ENCODE measurements at places on chromosomes 7 and 10.

DNA sequence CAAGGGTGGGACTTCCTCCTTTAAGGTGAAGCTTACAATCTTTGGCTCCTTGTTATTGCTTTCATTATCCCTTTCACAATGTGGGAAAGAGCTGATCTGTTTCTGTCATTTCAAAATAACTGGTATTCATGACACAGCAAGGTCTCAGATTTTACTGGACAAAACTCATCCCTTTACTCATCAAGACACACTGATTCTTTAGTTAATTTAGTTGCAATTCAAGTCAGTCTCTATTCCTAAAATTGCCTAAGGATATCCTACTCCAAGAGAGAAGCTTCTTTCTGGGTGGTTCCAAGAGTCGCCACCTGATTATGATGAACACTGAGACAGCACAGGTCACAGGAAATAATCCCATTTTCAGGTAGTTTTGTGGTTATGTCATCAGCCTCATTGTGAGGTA is 5.8 kb upstream of the PNLIPRP3 start:
- no peak for DNase-seq

DNA sequence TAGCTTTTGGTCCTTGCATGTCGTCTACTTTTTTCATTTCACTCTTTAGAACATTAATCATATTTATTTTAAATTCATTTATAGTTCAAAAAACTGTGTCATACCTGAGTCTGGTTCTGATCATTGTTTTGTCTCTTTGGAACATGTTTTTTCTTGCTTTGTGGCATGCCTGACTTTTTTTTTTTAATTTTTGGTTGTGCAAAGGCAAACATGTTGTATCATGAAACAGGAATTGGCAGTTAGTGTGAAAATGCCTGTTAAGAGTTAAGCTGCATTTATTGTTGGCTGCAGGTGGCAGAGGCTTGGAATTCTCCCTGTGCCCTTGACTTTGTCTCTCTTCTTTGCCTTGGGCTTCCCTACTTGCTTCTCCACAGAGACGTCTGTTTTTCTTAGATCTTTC is 525.0 kb upstream of the ADARB2 start:
- DNase-seq, result no peak

GRCh38 chr10:2556883-2557282 is 510.5 kb upstream of the PFKP start:
- DNase-seq, result no peak

DNA sequence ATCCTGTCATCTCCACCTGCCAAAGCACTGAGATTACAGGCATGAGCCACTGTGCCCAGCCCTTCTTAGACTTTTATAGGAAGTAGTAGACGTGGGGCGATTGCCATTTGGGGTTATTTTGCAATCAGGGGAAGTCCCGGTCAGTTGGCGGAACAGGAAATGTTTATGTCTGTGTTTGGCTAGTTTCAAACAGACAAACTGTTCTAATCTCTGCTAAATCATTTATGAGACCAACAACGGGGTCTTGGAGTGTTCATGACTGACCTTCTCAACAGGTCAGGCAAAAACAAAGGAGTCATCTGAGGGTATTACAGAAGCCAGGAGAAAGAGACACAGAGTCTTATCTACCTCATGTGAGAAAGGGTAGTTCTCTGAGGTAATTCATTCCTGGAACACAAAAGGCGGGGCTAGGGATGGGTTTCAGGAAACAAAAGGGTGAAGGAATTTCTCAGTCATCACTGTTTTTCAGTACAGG is 6.6 kb upstream of the TPK1 start:
- no peak for DNase-seq

- DNase-seq, result no peak
These were observed 108.0 kb downstream of the SDK1 start for GRCh38 chr7:3408814-3409595.

DNA sequence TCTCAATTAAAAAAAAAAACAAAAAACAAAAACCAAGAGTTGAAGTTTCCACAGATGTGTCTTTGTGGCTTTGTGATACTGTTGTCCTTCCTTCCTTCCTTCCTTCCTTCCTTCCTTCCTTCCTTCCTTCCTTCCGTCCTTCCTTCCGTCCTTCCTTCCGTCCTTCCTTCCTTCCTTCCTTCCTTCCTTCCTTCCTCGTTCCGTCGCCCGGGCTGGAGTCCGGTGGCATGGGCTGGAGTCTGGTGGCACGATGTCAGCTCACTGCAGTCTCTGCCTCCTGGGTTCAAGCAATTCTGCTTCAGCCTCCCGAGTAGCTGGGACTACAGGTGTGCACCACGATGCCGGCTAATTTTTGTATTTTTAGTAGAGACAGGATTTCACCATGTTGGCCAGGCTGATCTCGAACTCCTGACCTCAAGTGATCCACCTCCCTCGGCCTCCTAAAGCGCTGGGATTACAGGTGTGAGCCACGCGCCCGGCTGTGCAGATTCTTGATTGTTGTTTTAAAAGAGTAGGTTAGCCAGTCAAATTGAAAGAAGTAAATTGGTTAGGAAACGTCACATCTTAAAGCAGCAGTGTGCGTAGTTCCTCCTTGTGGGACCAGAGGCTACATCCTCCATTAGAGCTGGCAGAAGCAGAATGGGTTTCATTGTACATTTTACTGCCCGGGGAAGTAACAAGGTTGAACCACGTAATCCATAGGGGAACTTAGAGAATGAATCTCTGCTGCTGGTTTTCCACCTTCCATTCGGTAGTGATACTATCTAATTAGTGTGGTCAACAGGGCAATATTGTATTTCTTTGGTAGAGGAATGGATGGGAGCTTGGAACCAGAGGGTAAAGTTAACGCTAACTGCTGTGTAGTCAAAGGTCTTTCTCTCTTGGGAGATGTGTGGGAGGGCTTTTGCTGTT is 20.6 kb downstream of the DNAJB6 start:
- no peak for DNase-seq

GRCh38 chr7:123738356-123738755 is 10.4 kb downstream of the WASL start:
- DNase-seq, result no peak

DNA sequence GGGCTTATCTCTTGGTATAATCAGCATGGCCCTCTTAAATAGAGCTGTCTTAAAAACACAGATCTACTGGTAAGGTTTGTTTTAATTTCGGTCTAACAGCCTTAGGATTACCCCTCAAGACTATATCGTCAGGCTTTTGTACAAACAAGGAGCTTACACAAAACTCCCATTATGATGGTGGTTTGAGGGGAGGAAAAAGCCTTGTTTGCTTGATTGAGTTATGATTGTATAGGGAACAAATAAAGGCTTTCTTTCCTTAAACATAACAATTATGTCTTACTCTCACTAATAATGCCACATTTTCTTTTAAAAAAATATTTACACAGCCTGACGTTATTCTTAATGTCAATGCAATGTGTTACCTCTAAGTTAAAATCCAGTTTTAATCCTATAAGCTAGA is 188.8 kb upstream of the TCF7L2 start:
- no peak for DNase-seq

- no peak for DNase-seq
These were observed 98.8 kb downstream of the ELFN1 start for GRCh38 chr7:1768832-1769231.

- DNase-seq, result no peak
These were observed 103.8 kb upstream of the LANCL2 start for GRCh38 chr7:55261386-55261770.

GRCh38 chr7:128233471-128233870 is 7.6 kb upstream of the LEP start:
- no peak for DNase-seq

GRCh38 chr10:14584661-14585060 is 190.0 kb downstream of the FAM107B start:
- DNase-seq, result no peak

DNA sequence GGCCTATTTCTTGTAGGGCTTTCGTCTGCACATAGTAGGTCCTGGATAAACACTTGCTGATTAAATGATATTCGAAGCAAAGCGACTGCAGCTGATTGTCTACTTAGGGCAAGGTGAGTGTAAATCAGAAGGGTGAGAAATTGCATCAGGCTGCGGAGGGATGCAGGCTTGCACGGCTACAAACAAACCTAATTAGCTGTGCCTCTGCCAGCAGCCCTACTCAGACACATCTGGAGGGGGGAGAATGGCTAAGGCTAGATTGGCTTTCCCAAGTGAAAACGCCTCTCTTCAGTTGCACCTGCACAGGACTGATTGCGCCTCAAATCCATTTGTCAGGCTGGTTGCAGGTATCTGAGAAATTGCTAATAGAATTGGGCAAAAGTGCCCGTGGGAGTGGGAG is 247.5 kb downstream of the DPP6 start:
- no peak for DNase-seq

- DNase-seq, result no peak
These were observed 160.4 kb upstream of the LAMB4 start for GRCh38 chr7:108290459-108291151.

GRCh38 chr10:78148961-78149612 is 115.4 kb downstream of the RPS24 start:
- DNase-seq, result no peak

GRCh38 chr10:95266674-95267095 is 24.1 kb downstream of the PDLIM1 start:
- no peak for DNase-seq

DNA sequence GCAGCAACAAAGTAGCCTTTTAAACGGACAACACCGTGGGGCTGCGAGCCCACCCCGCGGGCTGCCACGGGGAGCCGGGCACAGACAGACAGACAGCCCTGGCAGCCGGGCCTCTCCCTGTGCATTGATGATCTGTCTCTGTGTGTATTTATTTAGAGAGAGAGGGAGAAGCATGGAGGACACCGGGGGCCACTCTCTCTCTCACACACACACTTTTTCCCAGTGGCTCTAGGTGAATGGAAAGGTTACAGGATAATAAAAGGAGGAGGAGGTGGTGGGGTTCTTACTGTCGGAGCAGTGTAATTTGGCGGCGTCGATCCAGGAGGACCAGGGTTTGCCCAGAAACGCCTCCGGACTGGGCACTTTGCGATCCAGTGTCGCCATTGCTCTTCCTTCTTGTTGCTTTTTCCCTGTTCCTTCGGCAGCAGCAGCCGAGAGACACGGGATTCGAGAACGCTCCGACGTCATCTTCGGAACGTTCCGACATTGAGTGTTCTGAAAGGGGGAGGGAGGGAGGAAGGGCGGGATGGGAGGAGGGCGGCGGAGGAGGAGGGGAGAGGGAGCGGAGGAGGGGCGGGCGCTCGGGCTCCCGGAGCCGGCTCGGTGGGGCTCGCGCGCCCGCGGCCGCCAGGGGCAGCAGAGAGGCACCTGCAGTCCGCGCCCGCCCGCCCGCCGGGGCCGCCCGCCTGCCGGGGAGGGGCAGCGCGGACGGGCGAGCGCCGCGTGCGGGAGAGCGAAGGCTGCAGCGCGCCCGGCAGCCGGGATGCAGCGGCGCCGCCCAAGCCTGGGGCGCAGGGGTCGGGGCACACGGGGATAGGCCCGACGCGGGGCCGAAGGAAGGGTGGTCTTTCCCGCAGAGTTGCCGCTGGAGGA is at the start of gene ATXN7L1:
TSS of gene ATXN7L1 (minus strand) at position 509 of the 873 bp plus-strand sequence. CDS start at position 468, 41 bp downstream.
- peak; percentile 93 for DNase-seq

GRCh38 chr7:44077061-44077460 is 5.3 kb downstream of the POLM start:
- no peak for DNase-seq

- no peak for DNase-seq
These were observed 3.7 kb upstream of the NANOS1 start for GRCh38 chr10:119025776-119026175.

DNA sequence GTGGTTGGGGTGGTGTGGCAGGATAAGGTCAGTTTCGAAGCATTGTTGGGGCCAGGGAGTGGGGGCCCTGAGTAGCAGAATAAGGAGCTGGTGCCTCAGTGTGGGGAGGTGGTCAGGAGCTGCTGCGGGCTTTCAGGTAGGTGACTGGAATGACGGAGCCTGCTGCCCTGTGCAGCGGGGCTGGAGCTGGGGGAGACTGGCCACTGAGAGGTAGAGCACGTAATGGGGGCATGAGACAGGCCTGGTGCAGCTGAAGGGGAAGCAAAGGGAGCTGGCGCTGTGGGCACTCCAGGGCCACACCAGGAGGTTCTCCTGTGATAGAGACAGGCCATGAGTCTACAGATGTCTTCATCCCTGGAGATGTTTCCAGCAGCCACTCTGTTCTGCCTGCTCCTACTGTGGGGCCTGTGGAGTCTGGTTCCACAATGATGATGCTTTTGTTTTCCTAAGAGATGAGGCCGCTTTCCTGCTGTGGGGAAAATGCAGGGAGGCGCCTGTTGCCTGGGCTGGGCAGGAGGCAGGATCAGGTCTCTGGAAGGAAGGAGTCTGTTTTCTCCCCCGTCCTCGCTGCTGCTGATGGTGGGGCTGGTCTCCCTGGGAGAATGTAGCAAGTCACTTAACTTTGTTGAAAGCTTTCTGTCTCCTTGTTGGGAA is 31.1 kb downstream of the NUB1 start:
- no peak for DNase-seq

DNA sequence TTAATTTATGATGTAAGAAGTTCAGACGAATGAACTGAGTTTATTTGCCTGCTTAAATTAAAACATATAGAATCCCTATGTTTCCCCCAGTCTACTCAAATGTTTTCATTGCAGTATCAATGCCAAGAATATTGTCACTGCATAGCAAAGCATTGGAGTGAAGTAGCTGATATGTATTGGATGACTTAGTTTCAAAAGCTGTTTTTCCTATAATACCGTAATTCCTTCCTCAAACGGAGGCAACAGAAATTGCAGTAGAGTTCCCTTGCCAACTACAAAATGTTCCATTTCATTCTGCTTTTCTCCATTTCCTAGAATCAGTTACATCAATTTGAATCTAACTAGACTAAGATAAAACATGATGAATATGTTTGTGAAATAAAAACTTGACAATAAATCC is 174.1 kb downstream of the CNTNAP2 start:
- DNase-seq, result no peak

DNA sequence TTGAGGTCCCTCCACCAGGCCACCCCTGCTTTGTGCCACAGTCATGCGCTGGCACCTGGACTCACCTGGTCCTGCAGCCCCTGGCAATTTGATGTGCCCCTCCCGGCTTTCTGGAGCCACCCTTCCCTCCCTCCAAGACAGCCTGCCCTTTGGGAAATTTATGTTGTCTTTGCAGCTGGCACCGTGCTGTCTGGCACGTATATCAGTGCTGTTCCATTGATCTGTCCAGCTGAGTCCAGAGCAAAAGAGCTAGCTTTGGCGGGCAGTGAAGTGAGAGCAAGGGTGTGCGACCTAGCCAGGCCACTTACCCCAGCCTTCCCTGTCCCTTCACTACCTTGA is 5.7 kb downstream of the RARRES2 start:
- peak; percentile 77 for DNase-seq
